Esophagus squamous epithelium (tissue), 5 donors: ENCODE measurements at places on chromosomes 2 and 18. TPM values are rescaled to one million over a fixed set of nuclear protein-coding genes. Genes with fewer than 3 reads are reported as not detected.

DNA sequence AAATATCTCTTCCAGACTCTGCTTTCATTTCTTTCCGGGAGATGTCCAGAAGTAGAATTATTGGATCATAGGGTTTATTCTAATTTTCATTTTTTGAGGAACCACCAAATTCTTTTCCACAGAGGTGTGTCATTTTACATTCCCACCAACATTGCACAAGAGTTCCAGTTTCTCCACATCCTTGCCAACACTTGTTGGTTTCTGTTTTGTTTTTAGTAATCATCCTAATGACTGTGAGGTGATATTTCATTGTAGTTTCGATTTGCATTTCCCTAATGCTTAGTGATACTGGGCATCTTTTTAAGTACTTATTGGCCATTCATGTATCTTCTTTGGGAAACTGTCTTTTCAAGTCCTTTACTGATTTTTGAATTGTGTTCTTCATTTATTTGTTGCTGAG is 513.1 kb downstream of the PARD3B start:
- no peak for DNase-seq

DNA sequence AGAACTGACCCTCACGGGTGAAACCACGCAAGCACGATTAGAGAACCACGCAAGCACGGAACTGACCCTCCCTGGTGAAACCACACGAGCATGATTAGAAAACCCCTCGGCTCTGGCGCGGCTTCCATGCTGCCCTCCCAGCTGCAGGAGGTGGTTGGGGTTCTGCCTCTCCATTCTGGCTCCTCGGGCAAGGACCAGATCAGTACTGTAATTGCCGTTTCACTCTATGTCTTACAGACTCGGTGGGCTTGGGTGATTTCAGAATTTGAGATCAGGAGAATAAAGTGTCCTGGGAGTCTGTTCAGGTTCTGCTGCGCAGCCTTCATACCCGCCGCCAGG is 58.3 kb upstream of the KCNG2 start:
- DNase-seq: no peak

DNA sequence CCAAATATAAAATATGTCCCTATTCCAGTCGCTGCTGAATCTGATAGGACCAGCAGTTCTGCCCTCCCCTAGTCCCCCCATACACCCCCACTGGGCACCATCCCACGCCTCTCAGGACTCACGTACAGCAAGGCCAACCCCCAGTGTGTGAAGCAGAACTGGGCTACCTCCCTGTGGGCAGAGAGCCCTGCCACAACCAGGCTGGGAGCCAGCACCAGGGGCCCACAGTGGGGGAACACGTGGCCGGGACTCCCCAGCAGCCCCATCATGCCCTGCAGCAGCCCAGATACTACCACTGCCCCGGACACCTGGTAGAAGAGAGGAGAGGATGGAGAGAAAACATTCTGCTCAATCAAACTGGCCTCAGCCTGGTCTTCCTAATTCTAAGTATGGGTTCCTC is 1.3 kb downstream of the SLC23A3 start:
- DNase-seq: no peak

- no peak for DNase-seq
Observed at GRCh38 chr2:213496226-213496625, 212.0 kb downstream of the SPAG16 start.

DNA sequence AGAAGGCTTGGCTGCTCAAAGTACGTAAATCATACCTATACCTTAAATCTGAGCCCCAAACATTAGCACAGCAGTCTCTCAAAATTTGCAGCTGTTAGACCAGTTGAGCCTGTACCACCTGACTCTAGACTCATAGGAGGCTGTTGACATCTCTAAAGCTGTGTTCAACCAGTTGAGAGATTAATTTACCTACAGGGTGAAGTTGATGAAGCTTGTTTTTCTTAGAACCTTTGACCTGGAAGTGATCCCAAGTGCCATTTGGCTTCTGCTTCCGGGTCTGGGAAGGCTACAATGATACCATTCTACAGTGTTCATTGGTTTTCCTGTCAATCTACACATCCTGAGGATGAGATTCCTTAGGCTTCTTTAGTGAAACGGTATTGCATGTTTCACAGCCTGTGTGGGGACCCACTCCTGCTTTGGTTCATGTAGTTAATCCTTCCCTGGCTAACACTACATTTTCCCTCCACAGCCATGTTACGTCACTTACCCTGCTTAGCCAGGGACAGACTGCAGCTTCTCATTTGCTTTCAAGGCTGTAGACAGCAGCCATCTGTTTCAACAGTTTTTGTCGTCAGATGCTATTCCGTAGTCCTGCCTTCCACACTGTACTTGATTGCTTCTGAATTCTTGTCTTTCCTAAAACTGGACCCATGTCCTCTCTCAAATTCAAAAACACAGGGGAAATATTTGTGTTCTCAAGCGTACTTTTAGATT is 4.7 kb upstream of the IL1RL2 start:
- no peak for DNase-seq

GRCh38 chr2:240809276-240809675 is 10.7 kb downstream of the KIF1A start:
- no peak for DNase-seq

GRCh38 chr18:3219631-3220335 is at the start of gene MYOM1:
Gene MYOM1, minus strand, starts transcription at chr18:3219968. Its CDS starts 4,745 bp downstream, at chr18:3215223.
- DNase-seq: no peak

The ACADL gene
- 0.56 TPM for total RNA-seq
